Kasumi-1 (cell line): ENCODE measurements at places on chromosomes 13 and 19.

GRCh38 chr19:3398114-3398899 lies 31.9 kb downstream of the NFIC start:
- DNase-seq = no peak

DNA sequence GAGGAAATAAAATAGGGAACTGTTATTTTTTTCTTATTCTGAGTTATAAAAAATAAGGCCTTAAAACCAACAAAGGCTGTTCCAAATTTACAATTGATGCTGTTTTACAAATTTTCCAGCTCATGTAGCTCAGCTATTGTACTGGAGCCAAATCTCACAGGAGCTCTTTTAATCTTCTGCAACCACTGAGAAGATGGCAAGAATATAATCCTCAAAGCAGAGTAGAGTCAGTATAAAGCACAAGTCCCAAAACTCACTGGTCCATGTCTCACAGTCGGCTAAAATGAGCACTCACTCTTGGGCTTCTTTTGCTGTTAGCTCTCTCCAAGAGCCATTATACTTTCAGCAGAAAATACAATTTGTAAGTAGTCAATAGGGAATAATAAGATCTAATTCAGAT lies 1074.4 kb upstream of the PRR20A start:
- DNase-seq = no peak

GRCh38 chr19:5608291-5608690 lies 14.3 kb downstream of the SAFB2 start:
- DNase-seq = no peak

- no peak for DNase-seq
Measured at GRCh38 chr19:3121821-3122511, 13.9 kb upstream of the GNA15 start.

DNA sequence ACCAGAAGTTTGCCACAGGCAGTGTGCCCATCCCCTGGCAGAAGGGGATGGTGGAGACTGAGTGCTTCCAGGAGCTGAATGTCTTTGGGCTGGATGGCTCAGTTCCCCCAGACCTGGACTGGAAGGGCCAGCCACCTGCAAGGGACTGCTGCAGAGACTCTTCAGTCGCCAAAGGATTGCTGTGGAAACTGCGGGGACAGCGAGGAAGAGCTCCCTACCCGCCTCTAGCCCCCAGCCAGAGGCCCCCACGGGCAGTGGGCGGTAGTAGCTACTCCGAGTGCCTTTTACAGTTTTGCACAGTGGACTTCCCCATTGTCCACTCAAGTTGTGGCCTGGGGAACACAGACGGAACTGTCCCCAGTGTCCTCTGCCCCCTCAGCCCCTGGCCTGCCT lies 138.5 kb downstream of the ZDHHC20 start:
- DNase-seq = no peak

DNA sequence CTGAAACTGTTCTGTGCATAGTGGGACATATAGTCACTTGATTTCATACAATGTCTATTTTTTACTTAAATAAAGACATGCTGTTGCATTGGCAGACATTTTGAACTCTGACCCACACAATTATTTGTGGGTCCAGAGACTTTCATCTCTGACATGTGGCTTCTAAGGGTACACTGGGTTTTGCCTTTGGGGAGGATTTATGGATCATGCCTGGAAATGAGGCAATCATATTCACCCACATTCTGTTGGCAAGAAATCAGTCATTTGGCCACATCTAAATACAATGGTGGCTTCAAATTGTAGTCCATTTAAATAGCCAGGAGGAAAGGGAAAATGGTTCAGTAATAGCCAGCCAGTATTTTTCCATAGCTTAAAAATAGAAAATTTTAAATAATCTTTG lies 238.3 kb upstream of the KLF12 start:
- DNase-seq = no peak

DNA sequence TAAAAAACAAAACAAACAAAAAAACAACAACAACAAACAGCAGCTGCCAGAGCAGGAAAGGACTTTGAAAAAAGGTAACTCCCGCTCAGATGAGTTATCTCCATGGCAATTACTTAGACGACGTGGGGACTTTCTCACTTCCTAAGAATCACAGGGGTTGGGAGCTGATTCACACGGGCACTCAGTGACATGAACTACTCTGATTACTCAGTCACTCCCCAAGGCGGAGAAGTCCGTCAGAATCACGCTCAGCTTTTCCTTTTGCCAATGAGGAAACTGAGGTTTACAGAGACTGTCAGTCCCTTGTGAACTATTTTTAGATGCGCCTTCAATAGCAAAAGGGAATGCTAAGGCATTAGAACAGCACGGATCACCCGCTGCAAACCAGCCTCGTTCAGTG lies 32.3 kb upstream of the MATK start:
- DNase-seq = peak; percentile 40

- no peak for DNase-seq
Measured at GRCh38 chr13:67119481-67119894, 110.6 kb downstream of the PCDH9 start.

- DNase-seq = no peak
Measured at GRCh38 chr13:107827840-107828549, 387.3 kb downstream of the LIG4 start.

GRCh38 chr19:29517412-29517811 lies 8.4 kb upstream of the VSTM2B start:
- DNase-seq = no peak

DNA sequence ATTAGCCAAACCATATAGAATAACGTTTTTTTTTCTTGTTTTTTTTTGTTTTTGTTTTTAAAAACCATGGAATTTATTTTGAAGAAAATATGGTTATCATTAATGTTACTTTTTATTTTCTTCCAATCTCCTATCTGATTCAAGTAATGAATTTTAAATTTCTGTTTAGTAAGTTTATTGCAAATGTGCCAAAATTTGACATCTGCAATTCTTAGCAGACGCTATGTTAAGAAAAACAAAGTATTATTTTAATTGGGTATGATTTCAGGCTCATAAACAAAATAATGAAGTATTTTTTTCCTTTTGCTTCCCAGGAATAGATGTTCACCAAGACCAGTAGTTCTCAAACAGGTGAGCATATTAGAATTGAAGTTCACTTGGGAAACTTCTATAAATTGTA lies 63.1 kb downstream of the POSTN start:
- no peak for DNase-seq

DNA sequence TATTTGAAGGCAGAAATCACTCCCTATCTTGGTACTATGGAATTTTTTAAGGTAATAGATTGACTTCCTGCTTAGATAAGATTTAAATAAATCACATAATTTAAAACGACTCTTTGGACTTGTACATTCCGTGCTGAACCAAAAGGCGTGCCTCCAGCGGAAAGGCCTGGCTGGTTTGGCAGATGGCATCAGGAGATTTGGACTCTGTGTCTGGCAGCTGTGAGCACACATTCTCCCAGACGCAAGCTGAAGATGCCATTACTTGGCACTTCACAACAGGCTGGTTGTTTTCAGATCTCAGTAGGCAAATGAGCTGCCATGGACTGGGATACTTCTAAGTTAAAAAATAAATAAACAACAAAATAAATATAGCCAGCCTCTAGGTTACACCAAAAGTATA lies 104.5 kb upstream of the SLC15A1 start:
- no peak for DNase-seq

DNA sequence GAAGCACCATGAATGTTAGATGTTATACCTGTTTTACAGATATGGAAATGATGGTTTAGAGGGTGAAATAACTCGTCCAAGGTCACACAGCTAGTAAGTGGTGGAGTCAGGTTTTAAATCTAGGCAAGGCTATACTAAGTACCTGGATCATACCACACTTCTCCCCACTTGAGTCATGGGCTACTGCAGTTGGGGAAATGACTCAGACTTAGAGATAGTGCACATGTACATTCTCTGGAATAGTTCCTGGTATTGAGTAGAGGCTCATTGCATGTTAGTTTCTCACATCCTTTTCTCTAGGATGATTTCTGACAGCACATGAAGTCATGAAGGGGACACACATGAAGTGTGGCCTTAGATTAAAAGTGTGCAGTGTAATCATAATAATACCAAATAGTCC lies 76.2 kb upstream of the TNFSF11 start:
- peak; percentile 33 for DNase-seq

DNA sequence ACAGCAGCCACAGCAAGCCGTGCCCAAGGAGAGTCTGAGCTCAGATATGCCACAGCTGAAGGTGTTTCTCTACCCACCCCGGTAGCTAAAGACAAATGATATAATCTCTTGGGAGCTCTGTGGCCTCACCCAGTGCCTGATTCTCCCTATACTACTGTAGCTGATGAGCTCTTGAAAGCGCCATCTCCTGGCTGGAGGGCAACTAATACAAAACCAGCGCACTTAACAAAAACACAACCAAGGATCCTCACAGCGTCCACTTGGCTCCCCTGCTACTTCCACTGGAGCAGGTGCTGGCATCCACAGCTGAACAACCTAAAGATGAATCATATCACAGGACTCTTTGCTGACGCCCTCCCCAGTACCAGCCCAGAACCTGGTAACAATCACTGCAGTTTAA lies 1212.0 kb downstream of the PCDH17 start:
- no peak for DNase-seq

DNA sequence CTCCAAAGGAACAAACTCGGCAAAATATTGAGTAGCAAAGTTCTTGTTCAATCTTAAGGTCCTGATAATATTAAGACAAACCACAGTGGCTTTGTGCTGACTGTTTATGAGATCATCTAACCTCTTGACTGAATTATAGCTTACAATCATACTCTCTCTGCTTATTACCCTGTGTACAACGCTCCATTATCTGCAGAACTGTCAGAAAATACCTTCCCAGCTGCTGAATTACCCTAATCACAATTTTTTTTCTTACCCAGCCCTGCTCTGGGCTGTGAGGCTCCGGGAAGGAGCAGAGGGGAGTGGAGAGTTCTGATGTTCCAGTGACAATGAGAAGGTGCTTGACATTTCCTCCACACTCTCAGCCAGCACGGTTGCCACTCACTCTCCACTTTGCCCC lies 64.8 kb downstream of the DCT start:
- DNase-seq = no peak

- no peak for DNase-seq
Measured at GRCh38 chr13:30675717-30676116, 58.0 kb downstream of the USPL1 start.

DNA sequence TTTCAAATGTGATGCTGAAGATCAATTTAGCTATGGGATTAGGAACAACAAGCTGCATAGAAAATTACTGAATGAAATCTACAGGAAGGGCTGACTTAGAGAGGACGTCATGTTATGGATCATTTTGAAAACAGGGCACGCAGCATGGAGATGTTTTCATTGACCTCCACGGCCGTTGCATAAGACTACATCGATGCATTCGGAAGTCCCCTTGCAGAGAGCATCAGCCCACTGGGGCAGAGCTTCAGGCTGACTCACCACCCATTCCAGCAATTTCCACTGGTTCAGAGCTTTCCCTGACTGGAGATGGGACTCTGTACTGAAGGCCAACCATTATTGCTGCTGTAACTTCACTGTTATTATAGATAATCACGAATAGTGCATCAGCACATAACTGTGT lies 305.3 kb downstream of the IRS2 start:
- no peak for DNase-seq

- DNase-seq = no peak
Measured at GRCh38 chr13:52463526-52463925, 8.2 kb downstream of the CKAP2 start.

DNA sequence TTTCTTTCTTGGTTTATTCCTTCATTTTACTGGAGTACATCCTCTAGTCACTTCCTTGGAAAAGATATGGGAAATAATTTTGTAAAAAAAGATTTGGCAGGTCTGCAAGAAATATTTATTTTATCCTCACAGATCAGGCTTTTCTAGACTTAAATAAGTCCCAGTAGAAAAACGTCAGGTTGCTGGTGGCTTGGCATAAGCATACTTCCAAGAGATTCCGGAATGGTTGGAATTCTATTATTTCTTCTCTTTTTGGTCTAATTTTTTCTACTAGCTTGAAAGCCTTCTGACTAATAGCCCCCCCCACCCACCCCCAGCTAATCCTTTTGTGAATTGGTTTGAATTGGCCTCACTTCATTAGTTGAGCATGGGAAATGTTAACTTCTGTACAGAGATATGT lies 147.6 kb downstream of the ZIC5 start:
- DNase-seq = no peak

DNA sequence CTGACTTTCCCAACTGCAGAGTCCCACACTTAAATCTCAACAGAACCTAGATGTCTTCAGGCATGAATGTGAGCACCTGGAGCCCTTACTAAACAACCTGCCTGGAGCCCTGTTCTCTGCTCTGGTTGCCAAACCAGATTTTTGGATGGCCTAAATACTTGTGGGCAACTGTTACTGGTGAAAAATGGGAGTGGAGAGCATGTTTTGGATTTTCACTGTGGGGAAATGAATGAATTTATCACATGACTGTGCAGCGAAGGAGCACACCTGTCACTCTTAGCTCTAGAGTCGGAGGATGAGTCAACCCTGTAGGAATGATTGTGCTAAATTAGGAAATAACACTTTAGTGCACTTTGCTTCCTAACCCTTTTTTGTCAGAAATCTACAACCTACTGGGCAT lies 30.3 kb downstream of the SHISA2 start:
- no peak for DNase-seq

DNA sequence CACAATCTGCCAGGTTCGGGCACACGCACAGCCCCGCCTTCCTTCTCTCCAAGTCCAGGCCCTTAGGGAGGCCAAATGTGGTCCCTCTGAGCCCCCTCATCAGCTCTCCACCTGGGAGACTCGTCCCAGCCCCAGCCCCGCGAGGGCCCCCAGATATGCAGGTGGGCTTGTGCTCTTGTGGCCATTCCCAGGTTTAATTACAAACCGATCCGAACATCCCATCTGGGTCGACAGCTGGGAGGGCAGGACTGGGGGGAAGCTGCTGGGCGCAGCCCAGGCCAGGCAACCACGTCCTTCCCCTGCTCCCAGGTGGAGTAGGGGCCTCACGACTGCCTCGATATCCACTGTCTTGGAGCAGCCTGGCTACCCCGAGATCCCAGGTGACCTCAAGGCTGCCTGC lies 7.5 kb upstream of the C2CD4C start:
- no peak for DNase-seq
